T-helper 1 cell (primary cell): ENCODE measurements at places on chromosomes 1 and 21.

GRCh38 chr1:201354901-201355295 lies 22.6 kb downstream of the TNNT2 start:
- no peak for DNase-seq

GRCh38 chr1:177569476-177569875 lies 398.7 kb downstream of the BRINP2 start:
- no peak for DNase-seq

GRCh38 chr1:175520186-175520585 lies 223.2 kb downstream of the TNR start:
- DNase-seq: no peak

- DNase-seq: no peak
These were observed 66.7 kb upstream of the F3 start for GRCh38 chr1:94608142-94608851.

DNA sequence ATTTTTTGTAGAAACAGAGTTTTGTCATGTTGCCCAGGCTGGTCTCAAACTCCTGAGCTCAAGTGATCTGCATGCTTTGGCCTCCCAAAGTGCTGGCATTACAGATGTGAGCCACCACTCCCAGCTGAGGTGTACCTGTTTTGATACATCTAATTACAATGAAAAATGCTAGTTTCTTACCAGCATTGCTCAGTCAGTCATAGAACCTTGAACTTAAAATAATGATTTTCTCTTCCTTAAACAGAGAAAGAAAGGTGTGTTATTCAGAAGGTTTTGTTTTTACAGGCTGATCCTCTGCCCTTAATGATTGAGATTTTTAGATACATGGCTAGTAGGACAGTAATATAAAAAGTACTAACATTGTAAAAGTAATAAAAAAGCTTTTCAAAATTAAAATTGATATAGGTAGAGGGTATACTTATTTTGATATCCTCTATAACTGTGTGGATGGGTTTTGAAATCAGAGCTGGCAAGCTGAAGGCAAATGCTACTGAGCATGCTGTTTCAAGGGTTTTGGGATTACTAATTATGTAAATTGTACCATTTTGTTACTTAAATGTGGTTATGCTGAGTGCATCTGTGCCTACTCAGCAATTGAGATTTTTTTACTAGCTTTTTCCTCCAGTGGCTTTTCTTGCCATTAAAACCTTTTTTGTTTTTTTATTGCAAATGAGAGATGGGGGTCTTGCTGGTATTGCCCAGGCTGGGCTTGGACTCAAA lies 16.1 kb downstream of the PRRC2C start:
- no peak for DNase-seq

- no peak for DNase-seq
These were observed 120.9 kb upstream of the IPO9 start for GRCh38 chr1:201708085-201708512.

DNA sequence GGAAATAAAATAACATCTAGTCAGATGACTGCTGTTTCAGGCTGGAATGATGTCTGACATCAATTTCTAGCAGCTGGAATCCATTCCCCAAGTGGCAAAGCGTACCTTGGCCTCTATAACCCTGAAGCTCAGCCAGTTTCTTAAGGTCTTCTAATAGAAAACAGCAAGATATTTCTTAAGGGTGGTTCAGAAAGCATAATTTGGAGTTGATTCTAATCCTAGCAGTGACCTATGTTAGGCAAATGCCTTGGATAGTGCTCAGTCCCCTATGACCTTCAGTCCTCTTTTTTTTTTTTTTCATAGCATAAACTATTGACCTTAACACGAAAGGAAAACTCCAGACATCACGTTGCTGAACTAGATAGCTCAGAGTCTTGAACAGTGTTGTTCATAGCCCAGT lies 56.5 kb downstream of the LAMC2 start:
- no peak for DNase-seq

DNA sequence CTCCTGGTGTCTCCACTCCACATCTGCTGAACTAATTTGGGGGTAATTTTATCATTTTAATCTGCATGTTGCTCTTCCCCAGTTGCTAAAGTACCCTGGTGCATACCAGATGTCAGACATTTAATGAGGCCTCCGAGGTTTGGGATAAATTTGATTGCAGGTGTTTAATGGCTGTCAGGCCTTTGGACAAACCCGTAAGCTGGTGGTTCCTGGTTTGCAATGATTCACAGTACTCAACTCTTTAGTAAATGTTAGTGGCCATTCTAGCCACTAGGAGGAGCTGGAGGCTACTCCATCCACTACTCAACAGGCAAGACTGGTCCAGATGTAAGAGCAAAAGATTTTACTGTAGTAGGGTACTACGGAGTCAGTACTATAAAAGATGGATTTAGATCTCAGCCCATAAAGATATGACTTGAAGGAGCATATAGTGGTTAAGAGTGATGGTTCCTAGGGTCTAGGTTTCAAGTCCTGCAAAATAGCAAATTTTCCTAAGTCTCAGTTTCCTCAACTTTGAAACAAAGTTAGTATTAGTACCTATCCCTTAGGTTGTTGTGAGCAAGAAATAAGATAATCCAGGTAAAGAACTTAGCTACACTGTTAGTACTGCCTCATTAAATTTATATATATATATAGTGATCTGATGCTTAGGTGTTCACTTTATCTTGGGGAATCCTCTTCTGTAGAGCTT lies 132.8 kb downstream of the SNX7 start:
- DNase-seq: peak; percentile 11

- no peak for DNase-seq
These were observed 30.6 kb downstream of the DNAJC6 start for GRCh38 chr1:65339866-65340468.

GRCh38 chr1:99754697-99755096 lies 11.7 kb downstream of the FRRS1 start:
- DNase-seq: no peak

GRCh38 chr21:34582506-34583150 lies 32.3 kb downstream of the RCAN1 start:
- DNase-seq: no peak

- no peak for DNase-seq
These were observed 68.0 kb downstream of the MEGF6 start for GRCh38 chr1:3543076-3544039.

DNA sequence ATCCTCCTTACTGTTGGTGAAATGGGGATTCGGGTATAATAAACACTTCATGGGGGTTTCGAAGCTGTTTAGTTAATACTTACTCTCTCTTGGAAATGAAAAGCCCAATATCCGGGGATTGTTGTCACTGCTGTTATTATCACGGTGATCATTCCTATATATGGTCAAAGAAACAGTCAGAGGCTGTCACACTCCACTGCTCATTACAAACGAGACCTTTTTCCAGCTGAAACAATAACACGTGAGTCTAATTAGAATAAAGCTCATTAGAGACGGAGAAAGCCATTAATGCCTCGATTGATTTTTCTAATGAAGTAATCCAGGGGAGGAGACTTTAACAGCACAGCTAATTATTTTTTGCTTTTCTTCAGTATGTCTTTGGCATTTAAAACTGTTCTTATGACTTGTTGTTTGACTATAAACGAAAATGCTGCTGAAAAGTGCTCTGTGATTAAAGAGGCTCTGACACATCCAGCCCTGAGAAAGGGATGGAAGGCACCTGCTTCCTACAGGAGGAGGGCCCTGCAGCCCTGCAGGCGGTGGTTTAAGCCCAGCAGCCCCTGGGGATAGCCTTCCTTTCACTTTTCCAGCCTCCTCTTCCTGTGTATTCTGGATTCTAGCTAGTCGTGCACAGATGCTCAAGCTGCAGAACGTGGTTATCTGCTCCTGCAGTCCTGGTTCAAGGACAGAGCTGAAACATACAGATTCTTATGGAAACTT lies 143.6 kb downstream of the EDEM3 start:
- DNase-seq: no peak

- DNase-seq: no peak
These were observed 537 bp downstream of the RHBDL2 start for GRCh38 chr1:38941093-38941492.

DNA sequence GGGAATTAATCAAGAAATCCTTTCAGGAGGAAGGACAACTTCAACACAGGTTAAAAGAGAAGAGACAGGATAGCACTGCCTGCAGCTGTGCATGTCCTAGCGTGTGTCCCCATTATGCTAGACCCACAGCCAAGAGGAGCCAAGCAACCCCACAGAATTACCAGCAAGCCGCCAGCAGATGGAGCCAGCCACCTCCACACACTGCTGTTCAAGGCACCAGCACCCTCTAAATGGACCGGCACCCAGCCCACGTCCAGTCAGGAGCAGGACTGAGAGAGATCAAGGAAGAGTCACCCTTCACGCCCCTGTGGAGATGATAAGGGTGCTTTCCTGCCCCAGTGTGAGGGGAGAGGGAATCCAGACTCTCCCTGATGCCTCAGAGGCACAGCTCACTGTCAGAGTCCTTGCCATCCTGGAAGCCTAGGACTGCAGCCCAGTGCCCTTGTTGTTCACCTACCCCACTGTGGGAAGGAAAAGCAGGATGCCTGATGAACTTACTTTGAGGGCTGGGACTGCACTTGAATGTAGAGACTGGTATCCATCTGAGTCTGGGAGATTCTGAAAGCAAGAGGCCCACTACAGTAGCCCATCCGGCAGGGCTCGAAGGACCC lies 37.1 kb upstream of the CTTNBP2NL start:
- peak; percentile 13 for DNase-seq

DNA sequence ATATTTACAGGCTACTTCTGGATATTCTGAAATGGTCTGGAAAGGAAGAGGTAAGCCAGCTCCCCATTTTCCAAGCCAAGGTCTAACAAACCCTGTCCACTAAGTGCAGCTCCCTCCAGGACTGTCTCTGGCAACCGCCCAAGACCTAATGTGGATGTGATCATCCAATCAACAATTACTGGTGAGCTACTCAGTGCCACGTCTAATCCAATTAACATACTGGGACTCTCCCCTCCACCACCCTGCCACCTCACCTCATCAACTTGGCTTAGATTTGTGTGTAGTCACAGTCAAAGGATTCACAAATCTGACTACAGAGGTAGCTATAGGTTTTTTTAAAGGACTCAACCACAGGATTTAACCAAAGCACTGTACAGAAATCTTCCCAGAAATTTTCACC lies 25.4 kb upstream of the S100A7 start:
- no peak for DNase-seq

- no peak for DNase-seq
These were observed 50.4 kb upstream of the SOD1 start for GRCh38 chr21:31609081-31609480.
